Nephron progenitor cell (in vitro differentiated cells): ENCODE measurements at places on chromosomes 4 and X.

DNA sequence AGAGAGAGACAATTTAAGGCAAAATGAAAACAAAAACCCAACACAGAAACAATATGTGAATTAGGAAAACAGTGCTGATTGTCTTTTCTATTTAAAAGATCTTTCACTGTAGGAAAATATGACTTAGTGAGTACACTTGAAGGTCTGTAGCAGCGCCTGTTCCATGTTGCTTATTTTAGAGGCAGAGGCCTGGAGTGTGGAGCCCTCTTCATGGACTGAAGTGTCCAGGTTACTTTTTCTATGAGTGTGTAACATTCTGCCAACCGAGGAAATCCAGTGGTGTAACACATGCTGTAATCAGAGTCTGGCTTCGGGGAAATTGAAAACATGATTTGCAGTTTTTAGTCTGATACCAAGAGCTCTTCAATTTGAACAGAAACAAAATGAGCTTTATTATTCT is 64.0 kb upstream of the GPRIN3 start:
- H3K36me3 ChIP-seq: no peaks in the 10 kb centered on the region
- H3K4me1 ChIP-seq: no peaks in the 10 kb centered on the region
- peaks cover 5% of the 10 kb centered on the region for H3K27me3 ChIP-seq
- no peak overlapping the region for H3K4me3 ChIP-seq
- no peak for DNase-seq
- no peak overlapping the region for H3K27ac ChIP-seq

- no peak for DNase-seq
- peaks cover 3% of the 10 kb centered on the region for H3K27me3 ChIP-seq
- H3K4me3 ChIP-seq: no peak overlapping the region
- peaks cover 93% of the 10 kb centered on the region for H3K36me3 ChIP-seq
- peaks cover 15% of the 10 kb centered on the region for H3K4me1 ChIP-seq
- peak overlapping the region; percentile 68 for H3K27ac ChIP-seq
These were observed 75.9 kb downstream of the AASDH start for GRCh38 chr4:56311299-56311975.

DNA sequence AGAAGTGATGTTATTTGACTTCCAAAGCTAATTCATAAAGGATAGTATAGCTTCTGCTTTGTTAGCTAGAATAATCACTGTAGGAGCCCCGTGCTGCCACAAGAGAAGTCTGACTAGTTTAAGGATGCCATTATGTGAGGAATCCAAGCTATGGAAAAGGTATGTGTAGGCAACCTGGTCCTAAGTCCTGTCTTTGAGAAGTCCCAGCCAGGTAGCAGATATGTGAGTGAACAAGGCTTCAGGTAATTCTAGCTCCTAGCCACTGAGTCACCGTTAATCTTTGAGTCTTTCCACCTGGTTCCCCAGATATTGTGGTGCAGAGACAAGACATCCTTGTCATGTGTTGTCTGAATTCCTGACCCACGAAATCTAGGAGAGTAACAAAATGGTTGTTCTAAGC is 55.5 kb downstream of the BMP3 start:
- H3K36me3 ChIP-seq: peaks cover 10% of the 10 kb centered on the region
- no peak overlapping the region for H3K4me3 ChIP-seq
- no peak for DNase-seq
- H3K27me3 ChIP-seq: no peaks in the 10 kb centered on the region
- peaks cover 14% of the 10 kb centered on the region for H3K4me1 ChIP-seq
- no peak overlapping the region for H3K27ac ChIP-seq

DNA sequence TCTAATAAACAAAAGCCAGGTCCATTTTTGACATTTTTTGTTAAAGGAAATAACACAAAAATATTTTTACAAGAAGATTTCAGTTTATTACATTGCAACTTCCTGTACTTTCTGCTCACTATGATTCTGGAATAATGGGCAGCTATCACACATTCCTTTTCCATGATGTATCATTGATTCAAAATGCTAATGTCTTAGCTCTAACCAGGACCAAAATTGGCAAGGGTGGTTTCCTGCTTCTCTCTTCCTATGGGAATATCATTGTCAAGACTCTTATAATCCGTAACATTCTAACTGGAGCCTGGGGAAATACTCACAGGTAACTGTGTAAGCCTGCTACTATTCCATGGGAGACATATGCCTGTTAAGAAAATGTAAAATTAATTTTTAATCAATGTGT is 218.6 kb downstream of the DCAF12L2 start:
- H3K27me3 ChIP-seq: no peaks in the 10 kb centered on the region
- H3K4me3 ChIP-seq: no peak overlapping the region
- H3K36me3 ChIP-seq: no peaks in the 10 kb centered on the region
- no peak overlapping the region for H3K27ac ChIP-seq
- DNase-seq: no peak

DNA sequence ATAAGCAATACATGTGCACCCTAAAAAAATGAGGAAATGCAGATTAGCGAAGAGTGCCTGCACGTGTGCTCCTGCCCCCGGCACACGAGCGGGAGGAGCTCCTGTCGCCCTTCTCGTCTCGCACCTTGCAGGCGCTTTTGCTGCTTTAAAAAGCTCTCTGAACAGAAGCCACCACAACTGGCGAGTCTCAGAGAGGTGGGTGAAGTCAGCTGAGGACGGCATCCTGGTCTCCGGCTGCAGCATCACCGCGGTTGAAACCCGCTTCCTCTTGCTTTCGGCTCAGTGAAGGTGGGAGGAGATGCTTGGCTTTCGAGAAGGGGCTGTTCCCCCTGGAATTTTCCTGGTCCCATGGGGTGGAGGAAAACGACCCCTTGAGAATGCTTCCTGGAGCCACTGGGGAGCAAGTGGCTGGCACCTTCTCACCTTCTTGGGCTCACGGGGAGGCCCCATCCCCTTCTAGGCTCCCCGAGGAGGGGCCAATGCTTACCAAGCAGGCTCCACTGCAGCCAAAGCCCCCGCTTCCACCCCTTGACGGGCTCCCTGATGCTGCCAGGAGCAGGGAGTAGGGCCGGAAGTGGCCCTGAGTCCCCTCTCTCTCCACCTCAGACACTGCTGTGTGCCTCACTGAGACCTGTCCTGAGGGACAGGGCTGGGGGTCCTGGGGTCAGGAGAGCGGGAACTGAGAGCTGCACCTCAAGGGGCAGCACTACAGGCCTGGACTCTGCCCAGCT is 29.2 kb upstream of the MXD4 start:
- DNase-seq: no peak
- H3K27ac ChIP-seq: no peak overlapping the region
- peaks cover 13% of the 10 kb centered on the region for H3K27me3 ChIP-seq
- H3K36me3 ChIP-seq: no peaks in the 10 kb centered on the region

DNA sequence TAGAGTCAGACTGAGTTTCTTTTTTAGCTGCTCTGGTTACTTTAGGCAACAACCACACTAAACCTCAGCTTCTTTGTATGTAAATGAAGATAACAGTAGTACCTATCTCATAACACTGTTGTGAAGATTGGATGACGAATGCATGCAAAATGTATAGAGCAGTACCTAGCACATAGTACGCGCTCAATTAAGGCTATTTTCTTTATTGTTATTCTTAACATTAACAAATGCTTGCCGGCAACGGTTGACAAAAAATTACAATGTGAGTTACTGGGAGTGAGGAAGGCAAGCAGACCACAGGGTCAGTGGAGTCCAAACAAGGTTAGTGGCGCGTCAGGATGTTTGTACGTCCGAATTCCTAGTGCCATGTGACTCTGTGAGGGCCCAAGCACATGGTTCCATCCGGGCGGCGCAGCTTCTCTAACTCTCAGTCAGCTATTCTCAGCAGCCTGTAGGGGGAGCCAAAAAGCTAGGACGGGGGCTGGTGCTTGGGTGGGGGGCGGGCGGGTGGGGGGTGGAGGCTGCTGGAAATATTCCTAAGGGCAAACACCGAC is 821 bp upstream of the NALF2 start:
- H3K4me3 ChIP-seq: peak overlapping the region; percentile 50
- no peak for DNase-seq
- H3K36me3 ChIP-seq: no peaks in the 10 kb centered on the region
- no peaks in the 10 kb centered on the region for H3K4me1 ChIP-seq
- no peak overlapping the region for H3K27ac ChIP-seq

DNA sequence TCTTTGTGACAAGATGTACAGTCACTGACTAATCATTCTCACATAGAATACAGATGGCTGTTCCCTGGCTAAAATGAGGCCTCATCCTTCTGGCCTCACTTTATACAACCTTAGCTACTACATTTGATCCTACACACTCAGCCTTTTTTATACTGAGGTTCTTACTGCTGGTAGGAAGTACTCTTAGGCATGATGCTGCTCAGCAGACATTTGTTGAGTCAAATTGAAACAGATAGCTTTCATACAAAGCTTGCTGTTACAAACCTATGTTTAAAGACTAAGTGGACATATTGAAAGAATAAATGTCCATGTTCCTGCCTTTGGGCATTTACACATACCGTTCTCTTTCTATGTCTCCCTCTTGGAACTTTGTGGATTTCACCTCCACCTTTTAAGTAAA is 154.9 kb downstream of the NPFFR2 start:
- no peak for DNase-seq
- no peaks in the 10 kb centered on the region for H3K36me3 ChIP-seq
- no peak overlapping the region for H3K27ac ChIP-seq
- peaks cover 5% of the 10 kb centered on the region for H3K4me1 ChIP-seq
- H3K27me3 ChIP-seq: no peaks in the 10 kb centered on the region

DNA sequence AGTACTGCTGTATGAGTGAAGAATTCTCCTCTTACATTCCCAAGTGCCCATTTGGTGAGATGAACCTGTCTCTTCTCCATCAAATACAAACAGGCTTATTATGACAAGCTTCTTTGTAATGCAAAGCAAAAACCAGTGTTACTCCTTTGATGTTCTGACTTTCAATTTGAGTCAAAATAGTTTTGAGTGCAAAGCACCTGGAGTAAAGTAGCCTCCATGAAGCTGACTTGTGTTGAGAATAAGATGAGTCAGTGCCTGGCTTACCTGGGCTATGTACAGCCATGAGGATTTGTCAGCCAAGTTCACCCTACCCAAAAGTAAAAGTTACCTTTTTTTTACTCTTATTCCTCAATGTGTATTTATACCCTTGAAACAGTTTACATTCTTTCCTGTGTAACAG is 132.5 kb upstream of the FMR1 start:
- DNase-seq: no peak
- H3K4me3 ChIP-seq: no peak overlapping the region
- no peaks in the 10 kb centered on the region for H3K36me3 ChIP-seq
- no peaks in the 10 kb centered on the region for H3K4me1 ChIP-seq

- no peak overlapping the region for H3K27ac ChIP-seq
- no peak for DNase-seq
- peaks cover 33% of the 10 kb centered on the region for H3K4me1 ChIP-seq
- H3K36me3 ChIP-seq: peaks cover 53% of the 10 kb centered on the region
- H3K27me3 ChIP-seq: no peaks in the 10 kb centered on the region
- no peak overlapping the region for H3K4me3 ChIP-seq
These were observed 139.7 kb downstream of the MAML3 start for GRCh38 chr4:140014284-140014683.

DNA sequence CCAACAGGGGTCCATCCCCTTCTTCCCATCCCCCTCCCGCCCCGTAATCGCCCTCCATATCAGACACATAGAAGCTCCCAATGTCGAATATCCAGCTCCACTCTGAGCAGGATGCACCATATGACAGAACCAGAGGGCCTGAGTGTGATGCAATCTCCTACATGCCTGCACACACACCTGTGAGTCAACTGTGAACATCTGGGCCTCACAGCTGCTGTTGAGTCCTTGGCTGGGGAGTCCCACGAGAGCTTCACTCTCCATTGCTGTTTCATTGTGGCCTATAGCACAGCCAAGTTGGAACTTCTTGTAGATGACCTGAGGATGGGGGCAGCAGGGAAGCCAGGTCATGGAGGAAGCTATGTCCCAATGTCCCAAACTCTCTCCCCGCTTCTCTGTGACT is 8.2 kb downstream of the SLC38A5 start:
- H3K27me3 ChIP-seq: peaks cover 13% of the 10 kb centered on the region
- DNase-seq: no peak
- no peak overlapping the region for H3K4me3 ChIP-seq
- no peak overlapping the region for H3K27ac ChIP-seq

GRCh38 chr4:68271851-68272357 is 26.4 kb upstream of the TMPRSS11B start:
- H3K4me1 ChIP-seq: peaks cover 11% of the 10 kb centered on the region
- peak overlapping the region; percentile 32 for H3K27ac ChIP-seq
- peak overlapping the region; percentile 82 for H3K4me3 ChIP-seq
- H3K27me3 ChIP-seq: peaks cover 3% of the 10 kb centered on the region
- no peaks in the 10 kb centered on the region for H3K36me3 ChIP-seq

DNA sequence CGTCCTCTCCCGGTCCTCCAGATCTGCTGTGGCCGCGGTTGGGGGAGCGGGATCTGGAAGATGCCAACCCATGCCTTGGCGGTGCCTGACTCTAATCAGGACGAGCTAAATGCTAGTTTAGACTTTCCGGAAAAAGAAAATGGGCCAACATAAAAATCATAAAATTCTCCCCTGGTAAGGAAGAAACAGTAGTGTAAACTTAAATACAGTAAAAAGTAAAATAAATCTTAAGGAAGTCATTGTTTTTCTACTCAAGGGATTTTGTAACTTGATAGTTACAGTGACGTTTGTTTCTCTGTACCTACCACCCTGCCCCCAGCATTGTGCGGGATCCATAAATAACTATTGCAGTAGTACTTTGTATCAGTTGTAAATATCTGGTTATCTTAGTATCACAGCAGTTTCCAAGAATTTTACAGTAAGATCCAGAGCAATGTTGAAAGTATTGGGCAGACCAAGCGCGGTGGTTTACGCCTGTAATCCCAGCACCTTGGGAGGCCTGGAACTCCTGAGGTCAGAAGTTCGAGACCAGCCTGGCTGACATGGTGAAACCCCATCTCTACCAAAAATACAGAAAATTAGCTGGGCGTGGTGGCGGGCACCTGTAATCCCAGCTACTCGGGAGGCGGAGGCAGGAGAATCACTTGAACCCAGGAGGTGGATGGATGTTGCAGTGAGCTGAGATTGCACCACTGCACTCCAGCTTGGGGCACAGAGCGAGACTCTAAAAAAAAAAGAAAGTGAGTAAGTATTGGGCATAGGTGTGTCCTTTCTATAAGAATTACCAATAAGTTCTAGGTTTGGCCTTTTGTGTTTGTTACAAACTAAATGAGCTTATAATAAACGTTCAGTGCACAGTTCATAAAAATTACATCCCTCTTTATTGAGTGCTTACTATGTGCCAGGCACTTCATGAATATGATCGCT is 1.0 kb upstream of the PLA2G12A start:
- peaks cover 27% of the 10 kb centered on the region for H3K27me3 ChIP-seq
- peak overlapping the region; percentile 86 for H3K4me3 ChIP-seq
- no peak overlapping the region for H3K27ac ChIP-seq
- no peak for DNase-seq
- peaks cover 18% of the 10 kb centered on the region for H3K4me1 ChIP-seq

- DNase-seq: no peak
- no peak overlapping the region for H3K4me3 ChIP-seq
- peaks cover 3% of the 10 kb centered on the region for H3K27me3 ChIP-seq
- no peaks in the 10 kb centered on the region for H3K36me3 ChIP-seq
- no peak overlapping the region for H3K27ac ChIP-seq
These were observed 50.5 kb upstream of the OGT start for GRCh38 chrX:71482228-71482958.

- no peak for DNase-seq
- peaks cover under 1% of the 10 kb centered on the region for H3K27me3 ChIP-seq
- peaks cover 21% of the 10 kb centered on the region for H3K36me3 ChIP-seq
- H3K27ac ChIP-seq: no peak overlapping the region
- H3K4me3 ChIP-seq: no peak overlapping the region
- peaks cover 10% of the 10 kb centered on the region for H3K4me1 ChIP-seq
These were observed 37.1 kb upstream of the STIM2 start for GRCh38 chr4:26823583-26823982.

GRCh38 chrX:14779580-14779979 is 93.3 kb downstream of the FANCB start:
- H3K4me1 ChIP-seq: no peaks in the 10 kb centered on the region
- no peaks in the 10 kb centered on the region for H3K27me3 ChIP-seq
- H3K4me3 ChIP-seq: no peak overlapping the region
- DNase-seq: no peak
